ENCODE measurements at places on chromosomes 11 and 22.

DNA sequence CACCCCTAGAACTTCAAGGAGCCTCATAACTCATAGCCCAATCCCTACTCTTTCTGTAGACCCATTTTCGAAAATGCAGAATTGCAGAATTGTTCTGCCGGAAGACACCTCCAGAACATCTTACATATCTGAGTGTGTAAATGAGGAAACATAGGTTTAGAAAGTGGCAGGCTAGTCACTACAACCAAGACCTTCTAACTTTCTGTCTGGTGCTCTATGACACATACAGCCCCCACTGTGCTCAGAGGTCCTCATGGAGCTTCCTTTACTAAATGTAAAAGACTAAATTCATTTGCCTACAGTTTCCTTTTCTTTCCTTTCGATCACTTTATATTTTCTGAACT is 132.1 kb upstream of the DDI1 start:
- DNase-seq: no peak

DNA sequence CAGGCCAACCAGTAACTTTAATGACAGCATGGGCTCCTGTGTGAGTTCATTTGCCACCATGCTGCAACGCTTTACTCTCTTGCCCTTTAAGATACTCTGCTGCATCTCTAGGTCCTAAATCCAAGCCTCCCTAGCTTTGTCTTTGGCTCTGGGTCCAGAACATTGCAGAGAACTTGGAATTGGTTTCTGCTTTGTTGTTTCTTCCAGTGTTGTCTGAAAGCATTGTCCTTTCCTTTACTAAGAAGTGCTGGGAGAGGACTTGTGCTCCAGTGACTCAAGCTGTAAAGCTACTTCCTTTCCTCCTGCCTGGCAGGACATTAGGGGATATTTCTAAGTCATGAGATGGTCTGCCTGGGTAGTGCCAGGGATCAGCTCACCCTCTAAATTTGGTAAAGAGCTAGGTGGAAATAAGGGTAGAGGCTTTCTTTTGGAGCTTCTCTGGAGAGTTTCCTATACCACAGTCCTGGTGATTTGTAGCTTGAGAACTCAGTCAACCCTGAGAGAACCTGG is 202.5 kb upstream of the CADM1 start:
- no peak for DNase-seq

DNA sequence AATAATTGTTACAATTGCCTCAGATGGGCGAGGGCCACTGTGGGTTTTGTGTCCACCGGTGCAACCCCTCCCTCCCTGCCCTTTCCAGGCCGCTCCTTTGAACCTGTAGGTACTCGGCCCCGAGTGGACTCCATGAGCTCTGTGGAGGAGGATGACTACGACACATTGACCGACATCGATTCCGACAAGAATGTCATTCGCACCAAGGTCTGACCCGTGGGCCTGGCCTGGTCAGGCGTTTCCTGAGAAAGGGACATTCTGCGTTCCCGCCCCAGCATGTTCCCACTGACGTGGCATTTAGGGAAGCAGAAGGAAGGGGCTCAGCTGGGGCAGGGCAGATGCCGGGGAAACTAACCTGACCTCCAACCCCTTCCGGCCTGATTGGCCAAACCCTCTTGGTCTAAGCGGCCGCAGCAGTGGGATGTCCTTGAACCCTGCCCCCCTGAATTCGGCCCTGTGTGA is 10.1 kb downstream of the SIDT2 start:
- DNase-seq: no peak

GRCh38 chr11:1531449-1532013 is 40.5 kb downstream of the DUSP8 start:
- DNase-seq: no peak

- DNase-seq: no peak
Observed at GRCh38 chr11:70552167-70553150, 154.1 kb downstream of the CTTN start.

GRCh38 chr22:23784215-23784732 is 2.5 kb upstream of the SMARCB1 start:
- no peak for DNase-seq

GRCh38 chr11:85764796-85765195 is 46.1 kb downstream of the SYTL2 start:
- no peak for DNase-seq

DNA sequence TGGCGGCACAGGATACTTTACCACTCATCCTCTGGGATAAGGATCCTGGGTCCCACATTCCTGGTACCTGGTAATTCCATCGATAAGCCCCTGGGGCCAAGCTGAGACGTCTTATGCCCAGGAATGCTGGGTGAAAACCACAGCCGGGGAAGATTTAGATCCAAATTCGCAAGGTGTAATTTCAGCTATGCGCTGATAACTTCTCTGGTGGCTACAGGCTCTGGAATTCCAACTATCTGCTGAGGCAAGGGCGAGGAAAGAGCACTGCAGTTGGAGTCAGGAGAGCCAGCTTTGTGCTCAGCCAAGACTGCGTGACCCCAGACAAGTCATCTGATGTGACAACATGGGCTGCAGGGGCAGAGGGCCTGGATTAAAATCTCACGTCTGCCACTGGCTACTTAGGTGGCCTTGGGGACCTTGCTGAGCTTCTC is 9.9 kb upstream of the MYEOV start:
- DNase-seq: no peak

GRCh38 chr11:60274416-60274815 is 6.0 kb upstream of the MS4A4A start:
- no peak for DNase-seq

GRCh38 chr11:104219096-104219495 is 55.1 kb upstream of the PDGFD start:
- DNase-seq: no peak

DNA sequence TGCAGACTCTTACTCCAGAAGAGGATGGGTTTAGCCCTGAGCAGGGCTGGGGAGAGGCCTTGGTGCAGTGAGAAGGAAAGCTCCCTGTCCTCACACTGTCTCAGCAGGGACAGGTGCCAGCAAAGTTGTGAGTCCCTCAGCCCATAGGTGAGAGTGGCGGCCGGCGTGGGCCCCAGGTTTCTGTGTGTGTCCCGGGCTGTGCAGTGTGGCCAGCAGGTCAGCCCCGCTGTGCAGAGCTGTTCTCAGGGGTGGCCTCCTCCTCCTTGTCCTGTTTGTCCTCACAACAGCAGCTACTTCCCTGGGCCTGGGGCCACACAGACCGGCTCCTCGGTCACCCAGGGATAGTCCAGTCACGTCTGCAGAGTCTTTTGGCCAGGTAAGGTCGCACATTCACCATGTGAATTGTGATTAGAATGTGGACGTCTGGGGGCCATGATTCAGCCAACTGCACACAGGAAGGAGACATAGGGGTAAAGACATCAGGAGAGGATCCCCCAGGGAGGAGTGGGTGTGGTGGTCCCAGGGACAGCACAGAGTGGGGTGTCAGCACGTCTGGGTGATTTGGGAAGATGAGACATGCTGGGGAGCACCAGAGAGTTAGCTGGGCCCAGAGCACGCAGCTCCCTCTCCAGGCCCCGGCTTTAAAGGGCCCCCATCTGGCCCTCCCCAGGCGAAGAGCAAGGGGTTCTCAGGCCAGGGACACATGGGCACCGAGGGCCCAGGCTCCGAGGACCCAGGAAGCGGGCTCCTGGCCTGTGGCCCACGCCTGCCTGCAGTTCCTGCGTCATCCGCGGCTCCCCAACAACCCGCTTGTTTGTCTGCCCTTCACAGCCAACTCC is 81.6 kb downstream of the MYEOV start:
- DNase-seq: no peak

DNA sequence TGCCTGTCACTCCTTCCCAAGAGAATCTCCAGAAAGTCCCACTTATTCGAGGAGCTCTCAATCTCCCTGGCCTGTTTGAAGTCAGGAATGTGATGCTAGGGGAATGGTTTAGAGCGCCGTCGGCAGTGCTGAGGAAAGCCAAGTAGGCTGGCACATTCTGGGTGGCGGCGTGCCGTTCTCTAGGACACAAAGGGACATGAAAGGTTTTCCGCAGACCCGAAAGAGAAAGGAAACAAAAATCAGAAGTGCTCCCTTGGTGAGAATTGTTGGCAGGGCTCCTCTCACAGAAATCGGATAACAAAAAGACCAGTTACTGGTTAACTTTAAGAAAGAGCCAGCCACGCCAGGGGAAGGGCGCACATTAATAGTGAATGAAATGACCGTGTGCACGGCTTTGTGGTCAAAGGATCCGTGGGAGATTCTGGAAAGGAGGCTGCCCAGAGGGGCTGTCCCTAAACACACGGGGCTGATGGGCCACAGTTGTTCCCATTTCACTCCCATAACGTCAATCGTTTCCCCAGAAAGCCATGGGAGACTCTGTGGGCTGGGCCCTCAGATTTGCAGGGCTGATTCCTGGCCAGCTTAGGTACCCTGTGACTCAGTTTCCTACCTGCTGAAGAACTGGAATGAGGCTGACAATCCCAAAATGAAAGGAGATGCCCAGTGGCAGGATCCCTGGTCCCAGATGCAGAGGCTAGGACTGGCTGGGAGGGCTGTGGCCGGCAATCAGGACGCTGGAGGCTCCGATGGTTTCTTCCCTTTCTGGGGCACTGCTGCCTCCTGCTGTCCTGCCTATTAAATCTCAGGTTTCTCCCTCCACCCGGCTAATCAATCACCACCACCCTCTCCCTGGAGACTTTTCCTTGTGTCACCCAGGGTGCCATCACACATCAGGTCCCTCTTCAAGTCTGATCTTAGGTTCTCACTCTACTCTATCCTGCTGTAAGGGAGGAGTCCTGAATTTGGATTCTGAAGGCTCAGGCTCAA is 82.3 kb downstream of the RCN1 start:
- DNase-seq: peak; percentile 29

- DNase-seq: no peak
Observed at GRCh38 chr11:13249177-13249576, 28.4 kb upstream of the BMAL1 start.

All from iPS DF 6.9 (cell line).